Renal pelvis (tissue), 12 donors: ENCODE measurements at places on chromosomes 13 and 19. TPM values are rescaled to one million over a fixed set of nuclear protein-coding genes. Genes with fewer than 3 reads are reported as not detected.
A peak's percentile ranks its signal among the peaks of the same experiment; 100 is the strongest.

Gene KLK15
- not detected for polyA plus RNA-seq

Gene FUT6
- polyA plus RNA-seq: 18.2 TPM

Gene OR7C1
- polyA plus RNA-seq: 0.11 TPM

DNA sequence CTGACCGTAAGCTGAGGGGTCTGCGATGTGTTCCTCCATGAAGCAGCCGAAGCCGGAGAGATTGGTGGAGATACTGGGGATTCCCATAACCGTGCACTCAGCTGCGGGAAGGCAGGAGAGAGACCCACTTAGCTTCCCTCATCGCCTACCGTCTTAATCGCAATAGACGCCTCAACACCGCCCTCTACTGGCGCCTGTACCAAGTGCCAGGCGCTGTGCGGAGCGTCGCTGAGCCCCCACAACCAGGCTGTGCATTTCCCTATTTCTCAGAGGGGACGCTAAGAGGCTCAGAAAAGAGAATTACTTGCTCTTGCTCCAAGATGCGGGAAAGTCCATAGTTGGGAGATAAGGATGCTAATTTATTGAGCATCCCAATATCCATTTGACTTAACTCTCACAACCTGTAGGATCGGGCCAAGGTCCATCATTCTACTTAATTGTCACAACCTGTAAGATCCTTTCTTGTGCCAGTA, 5.8 kb downstream of the FTL start:
- peak; percentile 81 for DNase-seq

DNA sequence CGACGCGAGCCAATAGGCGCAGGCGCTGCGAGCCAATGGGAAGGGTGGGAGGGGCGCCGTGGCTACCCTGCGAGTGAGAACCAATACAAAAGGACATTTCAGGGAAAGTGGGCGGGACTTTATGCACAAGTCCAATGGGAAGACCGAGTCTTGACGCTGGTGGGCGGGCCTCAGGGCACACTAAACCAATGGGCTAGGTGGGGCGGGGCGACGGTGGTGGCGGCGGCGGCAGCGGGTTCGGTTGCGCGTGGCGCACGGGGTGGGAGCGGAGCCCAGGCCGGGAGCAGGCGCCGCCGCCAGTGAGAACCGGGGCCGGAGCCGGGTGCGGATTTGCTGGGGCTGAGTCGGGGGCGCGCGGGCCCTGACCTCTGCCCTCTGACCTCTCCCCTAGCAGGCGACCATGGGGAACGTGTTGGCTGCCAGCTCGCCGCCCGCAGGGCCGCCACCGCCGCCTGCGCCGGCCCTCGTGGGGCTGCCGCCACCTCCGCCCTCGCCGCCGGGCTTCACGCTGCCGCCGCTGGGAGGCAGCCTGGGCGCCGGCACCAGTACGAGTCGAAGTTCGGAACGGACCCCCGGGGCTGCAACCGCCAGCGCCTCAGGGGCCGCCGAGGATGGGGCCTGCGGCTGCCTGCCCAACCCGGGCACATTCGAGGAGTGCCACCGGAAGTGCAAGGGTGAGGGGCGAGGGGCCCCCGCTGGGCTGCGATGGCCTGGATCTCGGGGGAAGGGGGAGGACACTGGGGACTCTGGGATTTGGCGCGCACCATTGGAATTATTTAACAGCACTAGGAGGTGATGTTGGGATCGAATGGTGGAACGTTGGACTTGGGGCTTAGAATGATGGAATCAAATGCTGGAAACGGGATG, at the start of gene TOMM40:
TOMM40 (plus strand) TSS at position 239 of the 867 bp plus-strand sequence; CDS start at position 401, 162 bp downstream.
- peak; percentile 100 for DNase-seq

DNA sequence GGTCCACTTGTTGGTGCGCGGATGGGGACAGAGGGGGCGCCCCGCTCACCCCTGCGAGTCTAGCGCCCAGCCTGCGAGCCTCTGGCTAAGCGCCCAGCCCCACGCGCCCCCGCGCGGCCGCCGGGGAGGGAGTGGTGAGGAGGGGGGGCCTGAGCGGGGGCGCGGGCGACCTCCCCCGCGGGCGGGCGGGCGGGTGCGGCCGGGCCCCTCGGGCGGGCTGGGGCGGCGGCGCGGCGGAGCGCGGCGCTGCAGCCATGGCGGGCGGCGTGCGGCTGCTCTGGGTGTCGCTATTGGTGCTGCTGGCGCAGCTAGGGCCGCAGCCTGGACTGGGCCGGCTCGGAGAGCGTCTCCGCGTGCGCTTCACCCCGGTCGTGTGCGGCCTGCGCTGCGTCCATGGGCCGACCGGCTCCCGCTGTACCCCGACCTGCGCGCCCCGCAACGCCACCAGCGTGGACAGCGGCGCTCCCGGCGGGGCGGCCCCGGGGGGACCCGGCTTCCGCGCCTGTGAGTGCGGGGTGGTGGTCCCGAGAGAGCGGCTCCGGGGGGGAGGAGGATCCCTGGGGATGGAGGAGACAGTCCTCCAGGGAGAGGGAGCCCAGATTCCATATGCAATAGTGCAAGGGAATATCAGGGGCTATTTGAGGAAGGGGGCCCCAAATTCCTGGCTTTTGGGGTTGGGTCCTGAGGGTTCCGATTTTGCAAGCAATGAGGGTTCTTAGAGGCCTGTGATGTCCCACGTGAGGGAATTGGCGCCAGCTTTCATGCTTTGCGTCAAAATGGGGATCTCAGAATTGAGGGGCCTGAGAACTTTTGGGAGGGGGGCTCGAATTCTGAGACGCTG, at the start of gene LTBP4:
LTBP4 (plus strand) TSS at position 236 of the 841 bp plus-strand sequence; CDS start at position 255, 19 bp downstream.
- DNase-seq: no peak

Gene TEX101
- not detected for polyA plus RNA-seq

GRCh38 chr13:102729560-102730270, 34.9 kb upstream of the METTL21C start:
- no peak for DNase-seq

Gene CNFN
- polyA plus RNA-seq: 2.1 TPM

DNA sequence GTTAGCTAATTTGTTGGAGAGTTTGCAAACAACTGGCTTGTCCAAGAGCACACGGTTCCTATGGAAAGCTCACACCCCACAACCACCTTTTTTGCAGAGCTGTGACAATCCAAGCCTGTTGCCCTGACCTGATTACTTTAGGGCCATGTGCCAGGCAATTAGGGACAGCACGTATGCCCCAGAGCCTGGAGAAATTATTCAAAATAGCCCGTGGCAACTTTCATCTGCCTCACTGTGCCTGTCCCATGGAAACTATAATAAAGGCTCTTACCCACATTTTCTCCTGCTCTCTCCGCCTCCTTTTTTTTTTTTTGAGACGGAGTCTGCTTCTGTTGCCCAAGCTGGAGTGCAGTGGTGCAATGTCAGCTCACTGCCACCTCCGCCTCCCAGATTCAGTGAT, 18.6 kb upstream of the FBN3 start:
- DNase-seq: no peak

DNA sequence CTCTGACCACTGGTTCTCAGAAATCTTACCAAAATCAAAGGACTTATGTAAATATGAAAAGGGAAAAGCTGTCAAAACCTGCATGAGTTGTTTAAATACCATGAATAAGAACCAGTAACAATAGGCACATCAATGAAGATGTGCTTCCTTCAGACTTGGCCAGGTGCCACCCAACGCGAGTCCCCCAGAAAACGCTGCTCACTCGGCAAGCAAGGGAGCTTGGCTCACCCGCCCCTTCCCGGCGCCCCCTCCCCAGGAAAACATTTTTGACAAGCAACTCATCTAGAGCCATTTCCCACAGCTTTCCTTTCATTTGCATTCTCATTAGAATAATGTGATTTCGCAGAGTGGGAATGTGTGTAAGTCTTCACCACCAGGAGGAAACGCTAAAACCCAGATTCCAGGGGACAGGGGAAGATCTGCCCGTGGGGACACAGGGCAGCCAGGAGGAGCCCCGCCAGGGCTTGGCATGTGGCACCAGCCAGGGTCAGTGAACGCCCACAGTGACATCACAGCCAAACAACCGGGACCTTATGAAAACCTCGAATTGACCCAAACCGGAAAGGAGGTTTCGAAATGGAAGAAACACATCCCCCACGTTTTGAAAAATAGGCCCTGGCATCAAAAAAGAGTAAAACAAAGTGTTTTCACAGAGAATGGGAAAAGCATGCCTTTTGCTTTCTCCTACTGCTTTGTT, 366.2 kb upstream of the TSHZ3 start:
- DNase-seq: no peak

GRCh38 chr13:62210951-62211350, 795.3 kb upstream of the PCDH20 start:
- no peak for DNase-seq

- no peak for DNase-seq
Observed at GRCh38 chr13:104648291-104648690, 1582.1 kb upstream of the SLC10A2 start.

Gene MBD3L2
- polyA plus RNA-seq: not detected

GRCh38 chr19:38989066-38989605, 13.6 kb upstream of the FBXO17 start:
- peak; percentile 89 for DNase-seq

Gene RNF113B
- 0.06 TPM for polyA plus RNA-seq

- no peak for DNase-seq
Observed at GRCh38 chr13:27295660-27296059, 25.0 kb downstream of the RASL11A start.

DNA sequence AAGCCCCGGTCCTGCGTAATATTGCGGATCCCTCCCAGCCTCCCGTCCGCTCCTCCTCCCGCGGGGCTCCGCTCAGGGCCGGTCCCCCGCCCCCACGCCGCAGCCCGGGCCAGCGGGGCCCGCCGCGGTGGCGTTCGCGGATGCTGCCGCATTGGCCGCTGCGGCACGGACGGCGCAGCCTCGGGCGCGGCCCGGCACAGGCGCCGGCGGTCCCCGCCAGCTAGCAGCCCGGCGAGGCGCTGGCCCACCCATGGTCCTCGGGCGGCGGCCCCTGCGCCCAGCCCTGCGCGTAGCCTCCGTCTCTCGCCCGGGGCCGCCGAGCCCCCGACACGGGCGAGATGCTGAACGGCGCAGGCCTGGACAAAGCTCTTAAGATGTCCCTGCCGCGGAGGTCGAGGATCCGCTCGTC, at the start of gene ATP8A2:
ATP8A2 (plus strand) TSS at position 100 of the 409 bp plus-strand sequence; CDS start at position 339, 239 bp downstream.
- no peak for DNase-seq

- DNase-seq: no peak
Observed at GRCh38 chr19:21269813-21270212, 59.4 kb downstream of the ZNF708 start.

DNA sequence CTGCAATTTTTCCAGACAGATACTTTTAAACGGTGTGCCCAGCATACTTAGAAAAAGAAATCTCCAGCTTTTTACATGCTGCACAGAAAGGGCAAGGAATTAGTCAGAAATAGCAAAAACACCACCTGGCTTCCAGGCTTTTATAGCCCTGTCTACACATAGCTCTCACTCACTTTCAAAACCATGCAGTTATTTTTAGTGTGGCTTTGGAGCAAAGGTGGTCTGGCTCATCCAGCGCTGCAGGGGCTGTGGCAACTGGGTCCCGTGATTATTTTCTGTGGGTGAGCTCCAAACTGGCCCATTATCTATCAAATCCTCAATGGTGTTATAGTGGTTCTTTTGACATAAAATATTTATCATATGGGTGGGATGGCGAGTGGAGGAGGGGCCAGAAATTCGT, 57.0 kb downstream of the COL4A2 start:
- DNase-seq: no peak

Gene KCNJ14
- polyA plus RNA-seq: 1.0 TPM

DNA sequence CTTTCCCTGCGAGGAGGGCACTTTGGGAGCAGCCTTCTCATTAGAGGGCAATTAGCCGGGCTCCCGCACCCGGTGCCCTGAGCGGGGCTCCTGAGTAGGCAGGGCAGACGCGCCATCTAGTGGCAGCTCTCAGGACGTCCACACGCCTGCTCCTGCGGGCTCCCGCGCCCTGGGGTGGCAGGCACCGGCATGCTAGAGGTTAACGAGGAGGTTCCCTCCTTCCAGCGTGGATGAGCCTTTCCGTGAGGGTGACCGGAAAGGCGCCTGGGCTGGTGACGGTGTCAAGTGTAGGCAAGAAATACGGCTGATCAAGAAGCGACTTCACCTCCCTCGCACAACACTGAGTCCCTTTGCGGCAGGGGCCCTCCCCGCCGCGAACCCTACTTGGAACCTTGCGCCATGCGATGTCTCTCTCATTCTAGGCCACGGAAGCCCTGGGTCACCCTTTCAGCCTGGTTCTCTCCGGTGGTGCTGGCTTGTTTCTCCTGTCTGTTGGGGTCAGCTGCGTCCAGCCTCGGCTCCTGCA, 67.7 kb downstream of the ALOX5AP start:
- DNase-seq: peak; percentile 62

- DNase-seq: no peak
Observed at GRCh38 chr13:46213242-46213641, 1.5 kb downstream of the LRRC63 start.

DNA sequence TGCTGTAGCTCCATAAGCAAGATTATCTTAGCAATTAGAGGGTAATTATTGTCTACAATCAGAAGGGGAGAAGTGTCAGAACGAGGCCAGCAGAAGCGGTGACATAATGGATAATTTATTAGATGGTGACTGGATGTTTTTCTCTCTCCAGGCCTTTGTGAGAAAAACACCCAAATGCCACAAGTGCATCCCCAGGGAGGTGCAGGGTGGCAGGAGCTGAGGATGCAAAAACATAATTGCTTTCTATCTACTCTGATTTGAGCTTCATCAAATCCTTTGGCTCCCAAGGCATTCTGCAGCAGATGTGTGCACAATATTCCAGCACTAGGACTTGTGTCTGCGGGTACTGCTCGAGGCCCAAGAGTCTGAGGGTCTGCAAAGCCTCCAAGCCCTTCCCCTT, 220.1 kb upstream of the SERP2 start:
- DNase-seq: no peak

Gene MBD3L3
- polyA plus RNA-seq: not detected

DNA sequence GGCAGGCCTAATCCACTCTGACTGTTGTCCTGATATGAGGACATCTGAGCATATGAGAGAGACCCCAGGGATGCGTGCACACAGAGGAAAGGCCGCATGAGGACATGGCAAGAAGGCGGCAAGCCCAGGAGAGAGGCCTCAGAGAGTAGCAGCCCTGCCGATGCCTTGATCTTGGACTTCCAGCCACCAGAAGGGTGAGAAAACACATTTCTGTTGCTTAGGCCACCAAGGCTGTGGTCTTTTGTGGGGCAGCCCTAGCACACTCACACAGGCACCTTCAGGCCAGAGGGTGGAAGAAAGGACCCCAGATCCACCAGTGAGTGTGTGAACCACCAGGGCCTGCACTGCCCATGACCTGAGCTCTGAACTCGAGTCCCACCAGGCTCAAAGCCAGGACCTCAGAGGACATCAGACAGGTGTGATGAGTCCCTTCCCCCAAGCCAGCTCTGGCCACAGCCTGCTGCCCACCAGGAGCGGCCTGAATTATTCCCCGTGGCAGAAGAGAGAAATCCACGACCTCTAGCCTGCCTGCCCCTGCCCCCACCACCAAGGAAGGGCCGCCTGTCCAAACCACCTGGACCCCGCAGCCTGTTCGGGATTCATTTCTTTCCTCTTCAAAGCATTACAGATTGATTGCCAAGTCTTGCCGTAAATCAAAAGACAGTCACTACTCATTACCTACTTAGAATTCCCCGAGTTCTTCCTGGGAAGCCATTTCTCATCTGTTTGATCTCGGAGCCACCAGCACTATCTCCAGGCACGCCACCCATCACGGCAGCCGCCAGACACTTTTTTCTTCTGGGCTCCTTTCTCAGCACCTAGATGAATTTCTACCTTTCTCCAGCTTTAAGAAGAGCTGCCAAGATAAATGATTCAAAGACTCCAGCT, 72.2 kb downstream of the CEBPG start:
- DNase-seq: no peak

Gene PLPPR3
- 17.1 TPM for polyA plus RNA-seq

Gene NEK5
- polyA plus RNA-seq: 2.5 TPM

Gene CA11
- 23.2 TPM for polyA plus RNA-seq
